ENCODE measurements at places on chromosomes 2 and 18. TPM values are rescaled to one million over a fixed set of nuclear protein-coding genes. Genes with fewer than 3 reads are reported as not detected.

FMNL2 gene
- total RNA-seq: 53.2 TPM

GRCh38 chr2:72210470-72210869, 62.8 kb upstream of the CYP26B1 start:
- no peak overlapping the region for H3K27ac ChIP-seq
- DNase-seq: no peak
- no peak overlapping the region for H3K4me3 ChIP-seq
- peaks cover 1% of the 10 kb centered on the region for H3K4me1 ChIP-seq
- no peaks in the 10 kb centered on the region for H3K36me3 ChIP-seq
- no peaks in the 10 kb centered on the region for H3K27me3 ChIP-seq

CCDC141 gene
- total RNA-seq: 28.3 TPM

ABCB11 gene
- not detected for total RNA-seq

DNA sequence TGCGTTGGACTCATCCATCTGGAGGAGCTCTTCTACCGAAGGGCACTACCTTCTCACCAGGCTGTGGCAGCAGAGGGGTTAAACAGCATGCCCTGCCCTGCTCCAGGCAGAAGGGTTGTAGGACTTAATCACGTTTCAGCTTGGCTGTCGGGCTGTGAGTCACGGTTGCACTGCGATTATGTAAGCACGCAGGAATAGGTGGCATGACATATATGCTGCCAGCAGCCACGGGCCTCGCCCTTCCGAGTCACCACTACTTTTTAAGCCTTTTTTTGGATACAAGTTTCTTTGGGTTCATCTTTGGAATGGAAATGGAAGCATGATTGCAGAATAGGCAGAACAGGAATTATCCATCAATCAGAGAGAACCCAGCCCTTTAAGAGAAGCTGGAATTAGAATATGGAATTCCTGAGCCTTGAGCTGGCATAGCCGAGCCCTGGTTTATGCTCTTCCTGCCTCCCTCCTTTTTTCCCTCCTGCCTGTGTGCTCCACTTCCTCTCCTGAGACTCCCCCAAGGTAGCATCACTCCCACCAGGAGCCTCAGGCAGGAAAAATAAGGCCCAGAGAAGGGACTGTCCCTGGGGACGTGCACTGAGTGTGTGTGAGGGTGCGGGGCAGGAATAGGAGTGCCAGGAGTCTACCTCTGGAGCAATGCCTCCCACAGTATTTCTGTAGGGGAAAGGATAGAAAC, 86.8 kb downstream of the SEMA4F start:
- H3K4me3 ChIP-seq: no peak overlapping the region
- no peaks in the 10 kb centered on the region for H3K36me3 ChIP-seq
- no peaks in the 10 kb centered on the region for H3K27me3 ChIP-seq
- H3K4me1 ChIP-seq: peaks cover 3% of the 10 kb centered on the region
- peak; percentile 88 for DNase-seq

NEU2 gene
- not detected for total RNA-seq

GRCh38 chr2:37619959-37620300, 51.5 kb downstream of the CDC42EP3 start:
- no peaks in the 10 kb centered on the region for H3K36me3 ChIP-seq
- no peak for DNase-seq
- peaks cover 2% of the 10 kb centered on the region for H3K4me1 ChIP-seq

Measured in aorta (tissue), 5 donors.